Brain pericyte (primary cell): ENCODE measurements at places on chromosomes 4 and X.

- no peak for DNase-seq
Observed at GRCh38 chrX:131066237-131066636, 8.1 kb downstream of the ARHGAP36 start.

DNA sequence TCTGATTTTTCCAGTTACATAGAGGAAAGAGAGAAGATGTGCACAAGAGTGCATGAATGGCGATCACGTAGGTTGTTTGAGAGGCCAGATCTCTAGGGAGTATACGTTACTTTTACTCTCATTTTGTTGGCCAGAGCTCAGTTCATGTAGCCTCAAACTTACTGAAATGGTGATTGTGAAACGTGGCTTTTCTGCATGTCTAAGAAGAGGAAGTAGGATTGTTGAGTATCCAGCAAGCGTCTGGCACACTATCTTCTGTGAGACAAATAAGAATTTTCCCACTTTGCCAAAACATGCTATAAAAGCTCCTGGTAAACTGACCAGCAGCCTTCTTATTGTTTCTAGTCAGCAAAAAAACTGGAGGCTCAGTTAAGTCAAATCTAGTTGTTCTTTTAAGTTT is 264.5 kb upstream of the EMCN start:
- no peak for DNase-seq

GRCh38 chr4:44662623-44663005 is 11.2 kb upstream of the YIPF7 start:
- DNase-seq = no peak

DNA sequence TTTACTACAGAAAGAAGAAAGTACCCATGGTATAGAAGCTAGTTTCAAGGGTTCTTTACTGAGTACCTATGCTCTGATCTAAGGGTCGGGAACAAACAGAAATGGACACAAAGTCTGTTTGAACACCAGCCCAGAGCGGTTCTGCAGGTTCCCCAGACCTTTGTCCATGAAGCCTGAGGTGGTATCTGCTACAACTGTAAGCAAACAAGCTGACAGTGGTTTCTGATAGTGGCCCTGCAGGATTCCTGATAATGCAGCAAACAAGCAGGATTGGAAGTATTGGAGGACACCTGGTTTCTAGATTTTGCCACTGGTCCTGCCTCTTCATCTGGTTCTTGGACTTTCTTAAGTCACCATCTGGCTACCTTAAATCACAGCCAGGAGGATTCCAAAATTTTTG is 23.7 kb downstream of the SMPX start:
- no peak for DNase-seq

DNA sequence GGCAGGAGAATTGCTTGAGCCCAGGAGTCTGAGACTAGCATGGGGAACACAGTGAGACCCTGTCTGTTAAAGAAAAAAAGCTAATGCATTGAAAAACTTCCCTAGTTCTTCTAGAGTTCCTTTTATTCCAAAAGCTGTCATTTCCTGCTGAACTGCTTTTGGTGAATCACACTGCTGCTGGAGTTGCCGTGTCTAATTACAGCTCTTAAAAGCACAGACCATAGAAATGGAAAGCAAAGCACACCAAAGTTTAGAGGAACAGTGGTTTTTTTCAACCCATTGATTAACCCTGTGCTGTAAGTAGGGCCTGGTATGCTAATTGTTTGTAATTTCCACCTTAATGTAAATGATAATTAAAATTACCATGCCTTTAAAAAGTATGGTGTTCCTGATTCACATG is 52.4 kb downstream of the SEPTIN11 start:
- no peak for DNase-seq

GRCh38 chrX:15043538-15043937 is 170.3 kb downstream of the MOSPD2 start:
- no peak for DNase-seq

DNA sequence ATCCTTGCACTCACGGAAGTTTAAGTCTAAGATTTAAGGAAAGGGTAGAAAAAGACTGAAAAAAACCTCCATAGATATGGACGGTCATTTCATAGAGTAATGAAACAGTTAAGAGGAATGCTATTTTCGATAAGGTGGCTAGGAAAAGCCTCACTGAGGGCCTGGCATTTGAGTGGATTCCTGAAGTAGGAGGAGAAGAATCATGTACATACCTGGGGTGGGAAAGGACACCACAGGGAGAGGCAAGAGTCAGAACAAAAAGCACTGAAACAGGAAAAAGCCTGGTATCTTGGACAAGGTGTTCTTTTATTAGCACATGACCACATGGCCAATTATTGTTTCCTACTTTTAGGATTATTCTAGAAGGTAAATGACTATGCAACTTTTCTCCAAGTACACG is 547.2 kb upstream of the DIPK2B start:
- no peak for DNase-seq

DNA sequence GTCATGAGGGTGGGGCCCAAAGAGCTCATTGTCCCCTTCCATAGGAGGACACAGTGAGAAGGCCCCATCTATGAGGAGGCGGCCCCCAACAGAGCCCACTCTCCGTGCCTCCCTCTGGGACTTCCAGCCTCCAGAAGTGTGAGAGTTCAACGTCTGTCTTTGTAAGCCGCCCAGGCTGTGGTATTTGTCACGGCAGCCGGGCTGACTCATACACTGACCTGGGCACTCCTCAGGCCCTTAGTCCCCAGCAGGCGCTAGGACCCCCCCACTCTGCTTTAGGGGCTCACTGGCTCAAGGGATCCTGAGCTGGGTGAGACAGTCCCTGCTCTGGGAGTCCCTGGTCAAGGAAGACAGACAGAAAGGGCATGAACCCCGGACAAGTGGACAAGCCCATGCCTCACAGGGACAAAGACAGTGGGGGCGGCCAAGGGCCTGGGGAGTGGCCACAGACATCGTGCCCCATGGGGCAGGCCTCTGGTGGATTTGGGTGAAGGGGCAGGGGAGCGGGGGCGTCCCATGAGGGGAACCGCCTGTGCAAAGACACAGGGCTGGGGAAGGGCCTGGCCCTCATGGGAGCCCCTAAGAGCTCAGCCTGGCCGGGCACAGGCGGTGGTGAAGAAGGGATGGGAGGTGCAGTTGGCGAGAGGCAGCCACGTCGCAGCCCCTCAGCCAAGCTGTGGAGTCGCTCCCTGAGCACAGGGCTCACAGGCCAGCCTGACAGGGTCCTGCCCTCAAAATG is 21.5 kb downstream of the ABLIM2 start:
- DNase-seq = no peak

DNA sequence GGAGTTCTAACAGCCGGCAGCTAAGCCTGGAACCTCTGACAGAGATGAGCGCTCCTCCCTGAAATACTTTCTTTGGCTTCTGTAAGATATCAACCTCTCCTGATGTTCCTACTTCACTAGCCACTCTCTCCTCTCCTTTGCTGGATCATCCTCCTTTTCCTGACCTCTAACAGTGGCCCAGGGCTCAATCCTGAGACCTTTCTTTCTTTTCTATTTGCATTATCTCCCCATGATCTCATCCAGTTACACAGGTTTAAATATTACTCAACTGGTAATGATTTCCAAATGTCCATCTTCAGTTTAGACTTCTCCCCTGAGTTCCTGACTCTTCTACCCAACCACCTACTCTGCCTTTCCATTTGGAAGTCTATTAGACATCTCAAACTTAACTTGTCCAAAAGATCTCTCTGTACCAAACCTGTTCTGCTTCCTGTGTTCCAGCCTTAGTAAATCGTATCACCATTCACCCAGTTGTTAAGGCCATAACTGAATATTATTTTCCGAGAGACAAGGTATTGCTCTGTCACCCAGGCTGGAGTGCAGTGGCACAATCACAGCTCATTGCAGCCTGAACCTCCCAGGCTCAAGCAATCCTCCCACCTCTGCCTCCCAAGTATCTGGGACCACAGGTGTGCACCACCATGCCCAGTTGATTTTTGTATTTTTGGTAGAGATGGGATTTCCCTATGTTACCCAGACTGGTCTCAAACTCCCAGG is 41.1 kb downstream of the RFC1 start:
- DNase-seq = no peak

DNA sequence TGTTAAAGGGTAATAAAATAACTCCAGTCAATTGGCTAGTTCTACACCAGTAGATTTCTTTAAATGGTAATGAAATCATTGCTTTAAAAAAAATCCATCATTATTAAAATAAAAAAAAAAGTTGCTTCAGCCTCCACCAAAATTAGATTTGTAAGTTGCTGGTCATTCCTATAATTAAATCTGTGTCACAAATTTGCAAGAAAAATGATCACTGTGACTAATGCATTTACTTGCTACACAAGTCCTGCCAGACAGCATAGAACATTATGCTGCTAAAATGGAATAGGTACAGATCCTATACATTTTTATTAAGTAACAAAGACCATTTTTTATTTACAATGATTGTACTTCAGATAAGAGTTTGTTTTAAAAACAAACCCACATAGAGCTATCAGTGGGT is 85.8 kb downstream of the SLC10A7 start:
- no peak for DNase-seq

GRCh38 chr4:84841435-84841834 is 125.1 kb downstream of the WDFY3 start:
- DNase-seq = no peak

GRCh38 chr4:168797738-168798375 is 212.2 kb downstream of the CBR4 start:
- DNase-seq = no peak

- DNase-seq = no peak
Observed at GRCh38 chr4:4857001-4857808, 2.3 kb upstream of the MSX1 start.

GRCh38 chrX:136725441-136726104 is 55.2 kb downstream of the ARHGEF6 start:
- DNase-seq = no peak

- no peak for DNase-seq
Observed at GRCh38 chr4:85968945-85969819, 390.7 kb downstream of the MAPK10 start.

GRCh38 chr4:156946516-156947424 is 24.8 kb downstream of the PDGFC start:
- peak; percentile 68 for DNase-seq

DNA sequence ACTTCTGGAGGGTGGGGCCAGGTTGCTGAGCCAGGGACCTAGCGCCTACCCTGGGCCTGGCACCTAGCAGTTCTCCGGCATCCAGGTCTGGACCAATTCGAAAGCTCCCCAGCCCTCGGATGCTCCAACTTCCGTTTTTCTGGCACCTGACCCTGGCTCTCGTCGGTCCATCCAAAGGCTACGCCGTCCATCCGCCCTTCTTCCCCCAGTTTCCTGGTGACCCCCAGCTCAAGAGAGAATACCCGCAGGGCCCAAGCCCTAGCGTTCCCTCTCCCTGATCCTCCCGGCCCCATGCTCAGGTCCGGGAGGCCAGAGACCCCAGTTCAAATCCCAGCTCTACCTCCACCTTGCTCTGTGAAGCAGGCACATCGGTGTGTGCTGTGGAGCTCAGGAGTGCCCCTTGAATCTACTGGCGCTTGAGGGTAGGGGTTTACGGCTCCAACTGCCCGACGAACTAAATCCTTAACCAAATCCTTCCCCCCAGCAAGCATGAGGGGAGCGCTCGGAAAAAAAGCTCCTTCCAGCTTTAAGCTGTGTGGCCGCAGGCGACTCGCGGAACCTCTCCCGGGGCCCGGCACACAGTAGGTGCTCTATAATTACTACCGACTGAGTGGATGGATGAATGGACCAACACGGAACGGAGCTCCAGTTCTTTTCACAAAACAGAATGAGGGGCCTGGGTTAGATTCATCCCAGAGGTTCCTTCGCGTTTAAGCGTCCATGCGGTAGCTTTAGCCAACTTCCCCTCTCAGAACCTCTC is 1.1 kb downstream of the CRMP1 start:
- no peak for DNase-seq

- DNase-seq = no peak
Observed at GRCh38 chr4:97139791-97140190, 1003.5 kb downstream of the STPG2 start.

- DNase-seq = no peak
Observed at GRCh38 chrX:147884958-147885357, 26.8 kb upstream of the FMR1 start.

DNA sequence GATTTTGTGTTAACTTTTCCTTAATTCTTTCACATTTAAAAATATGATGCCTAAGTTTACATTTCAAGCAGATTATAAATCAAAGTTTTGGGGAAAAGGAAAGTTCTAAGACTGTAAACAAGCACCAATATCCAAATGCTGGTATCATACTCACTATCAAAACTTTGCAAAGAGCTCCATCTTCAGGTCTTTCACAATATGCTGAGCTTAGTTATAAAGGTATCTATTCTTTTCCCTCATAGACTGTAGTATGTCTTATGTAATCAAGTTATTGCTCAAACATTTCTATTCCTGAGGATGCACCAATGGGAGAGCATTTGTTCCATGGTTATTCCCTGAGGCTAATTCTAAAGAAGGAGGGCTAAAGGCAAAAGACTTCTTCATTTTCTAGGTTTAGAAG is 207.9 kb upstream of the FAM241A start:
- DNase-seq = no peak

- no peak for DNase-seq
Observed at GRCh38 chr4:79688691-79689090, 280.7 kb upstream of the GK2 start.

DNA sequence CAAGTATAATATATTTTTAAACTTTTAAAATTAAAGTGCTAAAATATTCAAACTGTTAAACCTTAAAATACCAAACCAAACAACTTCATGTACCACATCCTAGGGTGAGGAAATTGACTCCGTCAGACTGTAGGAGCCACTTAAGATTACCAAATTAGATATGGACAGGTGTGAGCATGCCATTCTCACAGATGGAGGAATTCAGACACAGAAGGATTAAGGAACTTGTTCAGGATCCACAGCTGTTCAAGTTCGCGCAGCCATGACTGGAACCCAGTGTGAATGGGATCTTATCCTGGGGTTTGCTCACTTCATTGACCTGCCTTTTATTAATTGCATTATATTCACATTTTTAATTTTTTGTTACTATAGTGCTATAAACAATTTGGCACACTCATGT is 224.9 kb upstream of the PCDH7 start:
- DNase-seq = no peak

GRCh38 chr4:52051615-52052474 is 741 bp downstream of the SPATA18 start:
- peak; percentile 43 for DNase-seq

GRCh38 chr4:14771094-14771493 is 231.2 kb upstream of the CPEB2 start:
- no peak for DNase-seq

DNA sequence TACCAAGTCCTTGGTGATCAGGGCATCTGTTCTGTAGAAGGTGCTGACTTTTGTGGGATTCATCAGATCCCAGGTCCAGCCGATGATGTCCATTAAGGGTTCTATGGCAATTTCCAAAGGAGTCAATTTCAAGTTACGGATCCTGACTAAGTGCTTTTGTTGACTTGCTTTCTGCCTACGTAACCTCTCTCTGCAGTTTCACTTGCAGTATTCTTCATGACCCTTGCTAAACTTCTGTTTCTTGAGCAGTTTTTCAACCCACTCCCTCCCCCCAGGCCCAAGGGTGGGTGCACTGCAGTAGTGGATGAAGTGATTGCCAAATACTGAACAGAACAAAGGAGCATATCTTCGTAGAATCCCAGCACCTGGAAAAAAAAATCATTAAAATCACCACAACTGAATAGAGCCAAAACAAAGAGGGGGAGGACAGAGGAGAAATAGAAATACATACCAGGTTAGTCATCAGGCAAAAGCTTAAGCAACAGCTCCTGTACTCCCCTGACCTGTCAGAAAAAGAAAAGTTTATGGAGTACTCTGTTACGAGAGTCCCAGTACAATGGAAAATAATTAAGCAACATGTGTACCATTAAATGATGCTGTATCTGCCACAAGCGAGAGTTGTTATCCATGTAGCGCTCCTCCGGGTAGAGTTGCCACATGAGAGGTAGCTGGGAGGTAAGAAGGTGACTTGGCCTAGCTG is 5.8 kb downstream of the CMC4 start:
- DNase-seq = no peak

GRCh38 chr4:142043509-142043908 is 407.1 kb downstream of the IL15 start:
- DNase-seq = no peak
